HEK293T (cell line): ENCODE measurements at places on chromosomes 2 and 18.

GRCh38 chr18:39453356-39453755 is 1887.8 kb upstream of the CELF4 start:
- no peak for DNase-seq

- DNase-seq, result no peak
Measured at GRCh38 chr18:46519870-46520269, 137.2 kb downstream of the LOXHD1 start.

GRCh38 chr2:235532307-235532706 is 38.5 kb downstream of the AGAP1 start:
- no peak for DNase-seq

DNA sequence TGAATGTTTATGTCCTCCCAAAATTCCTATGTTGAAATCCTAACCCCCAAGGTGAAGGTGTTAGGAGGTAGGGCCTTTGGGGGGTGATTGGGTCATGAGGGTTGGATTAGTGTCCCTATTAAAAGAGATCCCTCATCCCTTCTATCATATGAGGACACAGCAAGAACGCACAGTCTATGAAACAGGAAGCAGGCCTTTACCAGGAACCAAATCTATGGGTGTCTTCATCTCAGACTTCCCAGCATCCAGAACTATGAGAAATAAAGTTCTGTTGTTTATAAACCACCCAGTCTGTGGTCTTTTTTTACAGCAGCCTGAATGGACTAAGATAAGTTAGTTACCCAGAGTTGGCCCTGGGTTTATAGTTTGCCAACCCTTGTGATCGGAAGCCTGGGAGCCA is 153.1 kb downstream of the INO80D start:
- DNase-seq, result no peak

GRCh38 chr2:23687713-23688112 is 239.2 kb downstream of the ATAD2B start:
- DNase-seq, result no peak
